AG10803 (cell line): ENCODE measurements at places on chromosomes 12 and 14.
A peak's percentile ranks its signal among the peaks of the same experiment; 100 is the strongest.

GRCh38 chr12:128513331-128513730, 246.4 kb downstream of the TMEM132C start:
- DNase-seq = no peak

DNA sequence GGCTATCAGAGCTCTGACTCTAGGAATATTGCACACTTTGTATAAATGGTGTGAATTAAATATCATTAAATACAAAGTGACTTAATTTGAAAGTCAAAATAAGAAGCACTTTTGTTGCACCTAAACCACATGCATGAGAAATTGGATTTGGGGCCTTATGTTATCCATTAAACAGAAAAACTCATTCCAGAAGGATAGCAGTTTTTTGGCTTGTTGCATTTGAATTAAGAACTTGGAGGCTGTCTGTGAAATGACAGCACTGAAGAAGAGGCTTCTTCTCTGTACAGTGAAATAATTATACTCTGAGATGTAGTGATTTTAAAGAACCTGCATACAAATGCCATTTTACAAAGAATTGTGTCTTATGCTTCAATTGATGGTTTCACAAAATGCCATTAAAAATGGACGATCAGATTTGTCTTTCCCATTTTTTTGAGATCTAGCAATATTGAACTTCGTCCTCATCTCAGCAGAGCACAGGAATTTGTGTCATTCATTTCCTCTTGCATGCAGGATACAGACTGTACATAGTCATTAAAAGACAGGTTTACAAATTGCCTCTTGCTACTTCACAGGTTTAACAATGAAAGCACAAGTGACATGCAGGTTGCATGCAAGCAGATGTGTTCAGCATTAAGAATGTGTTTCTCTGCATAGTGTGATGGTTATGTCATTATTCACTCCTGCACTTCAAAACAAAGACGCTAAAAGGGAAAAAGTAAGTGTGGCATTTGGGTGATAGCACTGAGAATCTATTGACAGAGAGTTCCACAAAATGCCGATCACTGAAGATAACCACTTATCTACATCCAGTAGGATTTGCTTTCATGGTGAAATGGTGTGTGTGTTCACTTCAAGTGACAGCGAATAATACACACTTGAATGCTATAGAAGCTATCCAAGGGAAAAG, 35.9 kb upstream of the PYGL start:
- DNase-seq = no peak

DNA sequence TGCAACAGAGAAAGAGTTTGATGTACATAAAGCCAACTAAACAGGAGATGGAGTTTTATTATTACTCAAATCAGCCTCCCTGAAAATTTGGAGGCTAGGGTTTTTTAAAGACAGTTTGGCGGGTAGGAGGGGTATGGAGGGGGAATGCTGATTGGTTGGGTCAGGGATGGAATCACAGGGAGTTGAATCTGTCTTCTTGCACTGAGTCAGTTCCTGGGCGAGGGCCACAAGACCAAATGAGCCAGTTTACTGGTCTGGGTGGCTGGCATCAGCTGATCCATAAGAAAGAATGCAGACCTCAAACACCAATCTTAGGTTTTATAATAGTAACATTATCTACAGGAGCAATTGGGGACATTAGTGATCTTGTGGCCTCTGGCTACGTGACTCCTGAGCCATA, 64.9 kb downstream of the RIN3 start:
- peak; percentile 59 for DNase-seq

GRCh38 chr14:47657143-47657542, 18.3 kb downstream of the MDGA2 start:
- DNase-seq = no peak

GRCh38 chr12:93536766-93537488, 35.5 kb upstream of the SOCS2 start:
- peak; percentile 38 for DNase-seq

DNA sequence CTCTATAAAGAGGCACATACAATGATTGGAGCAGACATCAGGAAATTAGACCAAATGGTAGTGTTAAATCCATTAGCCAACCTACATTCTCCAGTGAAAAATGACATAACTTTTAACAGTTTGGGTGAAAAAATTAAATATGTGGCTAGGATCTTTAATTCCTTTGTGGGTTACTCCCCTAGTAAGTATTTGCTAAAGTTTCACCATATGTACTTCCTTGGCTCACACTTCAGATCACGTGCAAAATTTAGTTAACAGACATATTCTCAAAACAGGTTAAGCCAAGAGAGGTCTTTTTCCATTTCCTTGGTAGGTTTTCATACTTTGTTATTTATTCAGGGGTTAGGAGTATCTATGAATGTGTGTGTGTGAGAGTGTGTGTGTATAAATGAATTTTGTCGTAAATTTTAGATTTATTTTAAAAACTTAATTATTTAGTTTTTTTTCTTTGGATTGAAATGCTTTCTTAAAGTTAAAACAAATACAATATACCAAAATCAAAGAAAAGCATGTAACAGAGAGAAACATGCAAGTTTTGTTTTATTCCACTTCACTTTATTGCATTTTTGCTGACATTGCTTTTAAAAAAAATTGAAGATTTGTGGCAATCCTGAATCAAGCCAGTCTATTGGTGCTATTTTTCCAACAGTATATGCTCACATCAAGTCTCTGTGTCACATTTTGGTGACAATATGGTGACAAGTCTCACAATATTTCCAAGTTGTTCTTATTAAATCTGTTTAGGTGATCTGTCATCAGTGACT, 258.7 kb downstream of the FLRT2 start:
- DNase-seq = no peak

- DNase-seq = peak; percentile 39
Measured at GRCh38 chr12:82124711-82125380, 233.3 kb downstream of the CCDC59 start.

GRCh38 chr14:101467181-101467926, 93.9 kb upstream of the DIO3 start:
- DNase-seq = no peak

- no peak for DNase-seq
Measured at GRCh38 chr12:65825183-65825506, 862 bp downstream of the HMGA2 start.

GRCh38 chr14:88983755-88984154, 159.3 kb downstream of the TTC8 start:
- DNase-seq = peak; percentile 90

DNA sequence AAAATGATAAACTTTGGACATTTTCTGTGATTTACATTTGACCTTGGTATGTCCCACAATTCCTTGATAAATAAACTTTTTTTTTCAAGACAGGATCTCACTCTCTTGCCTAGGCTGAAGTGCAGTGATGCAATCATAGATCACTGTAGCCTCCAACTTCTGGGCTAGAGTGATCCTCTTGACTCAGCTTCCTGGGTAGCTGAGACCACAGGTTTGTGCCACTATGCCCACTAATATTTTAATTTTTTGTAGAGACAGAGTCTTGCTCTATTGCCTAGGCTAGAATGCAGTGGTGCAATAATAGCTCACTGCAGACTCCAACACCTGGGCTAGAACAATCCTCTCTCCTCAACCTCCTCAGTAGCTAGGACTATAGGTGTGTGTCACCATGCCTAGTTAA, 79.1 kb upstream of the PTGDR start:
- no peak for DNase-seq

DNA sequence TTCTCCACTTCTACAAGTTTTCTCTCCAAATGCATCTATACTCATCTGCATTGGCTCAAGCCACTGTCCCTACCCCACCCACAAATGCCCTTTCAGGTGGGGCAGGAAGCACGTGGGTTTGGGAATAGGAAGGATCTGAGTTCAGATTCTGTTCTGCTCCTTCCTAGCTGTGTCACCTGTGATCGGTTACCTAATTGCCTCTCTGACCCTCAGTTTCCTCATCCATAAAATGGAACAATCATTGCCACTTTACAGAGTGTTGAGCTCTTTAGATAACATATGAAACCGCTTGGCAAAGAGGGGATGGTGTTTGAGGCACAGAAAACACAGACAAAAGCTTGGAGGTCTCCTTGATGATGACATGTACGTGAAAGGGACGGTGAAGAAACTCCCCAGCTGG, 34.5 kb downstream of the FOXN3 start:
- DNase-seq = no peak

- no peak for DNase-seq
Measured at GRCh38 chr12:114686426-114686772, 2.4 kb upstream of the TBX3 start.

- DNase-seq = no peak
Measured at GRCh38 chr14:92942576-92942975, 19.6 kb downstream of the CHGA start.

GRCh38 chr12:113043240-113043639, 13.3 kb upstream of the DTX1 start:
- DNase-seq = no peak

DNA sequence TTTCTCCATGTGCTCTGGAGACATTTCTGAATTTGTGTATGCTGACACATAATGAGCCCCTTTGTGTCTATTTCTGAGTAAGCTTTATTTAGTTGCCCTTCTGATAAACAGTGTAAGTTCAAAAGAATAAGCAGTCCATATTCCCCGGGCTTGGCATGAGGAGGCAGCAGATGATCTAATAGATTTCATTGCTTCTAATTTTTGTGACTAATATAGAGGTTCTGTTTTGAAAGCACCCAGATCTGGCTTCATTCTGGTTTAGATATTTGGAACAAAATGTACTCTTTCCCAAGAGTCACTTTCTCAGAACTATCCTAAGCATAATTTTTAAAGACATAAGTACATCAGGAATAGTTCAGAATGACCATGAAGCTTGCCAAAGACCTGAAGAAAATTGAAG, 290.9 kb downstream of the BTG1 start:
- DNase-seq = peak; percentile 36

GRCh38 chr14:104895786-104896661, 28.7 kb upstream of the PLD4 start:
- no peak for DNase-seq

DNA sequence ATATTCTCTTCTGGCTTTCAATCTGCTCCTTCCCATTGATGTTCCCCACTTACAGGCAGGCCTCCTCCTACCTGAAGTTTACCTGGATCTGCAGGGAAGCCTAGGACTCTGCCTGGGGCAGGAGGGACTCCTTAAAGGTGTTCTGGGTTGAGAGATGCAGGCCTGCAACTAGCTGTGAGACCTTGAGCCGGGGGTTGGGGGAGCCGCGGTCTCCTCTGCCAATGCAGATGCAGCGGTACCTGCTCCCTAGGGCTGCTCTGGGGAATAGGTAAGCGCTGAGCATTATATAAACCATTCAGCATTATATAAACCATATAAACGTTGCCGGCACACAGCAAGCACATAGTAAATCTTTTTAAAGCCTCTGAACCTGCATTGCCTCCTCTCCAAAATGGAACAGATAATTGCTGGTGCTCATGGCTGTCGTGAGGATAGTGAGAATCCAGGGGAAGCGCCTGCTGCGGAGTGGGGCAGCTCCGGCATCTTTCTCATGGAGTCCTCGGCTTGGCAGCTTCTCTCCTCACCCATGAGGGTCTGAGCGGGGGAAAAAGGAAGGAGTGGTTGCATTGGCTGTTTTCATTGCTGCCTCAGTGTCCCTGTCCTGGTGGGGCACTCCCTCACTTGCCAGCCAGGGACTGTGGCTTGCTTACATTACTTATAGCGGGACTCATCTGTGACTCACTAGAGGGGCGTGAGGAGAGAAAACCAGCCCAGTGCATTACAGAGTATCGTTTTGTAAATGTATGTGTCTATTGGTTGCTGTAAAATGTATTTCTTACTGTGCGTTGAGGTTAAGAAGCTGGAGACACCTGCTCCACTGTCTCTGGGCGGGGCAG, 12.5 kb upstream of the KRT80 start:
- DNase-seq = no peak

- peak; percentile 48 for DNase-seq
Measured at GRCh38 chr12:81296556-81297305, 218.9 kb downstream of the ACSS3 start.

DNA sequence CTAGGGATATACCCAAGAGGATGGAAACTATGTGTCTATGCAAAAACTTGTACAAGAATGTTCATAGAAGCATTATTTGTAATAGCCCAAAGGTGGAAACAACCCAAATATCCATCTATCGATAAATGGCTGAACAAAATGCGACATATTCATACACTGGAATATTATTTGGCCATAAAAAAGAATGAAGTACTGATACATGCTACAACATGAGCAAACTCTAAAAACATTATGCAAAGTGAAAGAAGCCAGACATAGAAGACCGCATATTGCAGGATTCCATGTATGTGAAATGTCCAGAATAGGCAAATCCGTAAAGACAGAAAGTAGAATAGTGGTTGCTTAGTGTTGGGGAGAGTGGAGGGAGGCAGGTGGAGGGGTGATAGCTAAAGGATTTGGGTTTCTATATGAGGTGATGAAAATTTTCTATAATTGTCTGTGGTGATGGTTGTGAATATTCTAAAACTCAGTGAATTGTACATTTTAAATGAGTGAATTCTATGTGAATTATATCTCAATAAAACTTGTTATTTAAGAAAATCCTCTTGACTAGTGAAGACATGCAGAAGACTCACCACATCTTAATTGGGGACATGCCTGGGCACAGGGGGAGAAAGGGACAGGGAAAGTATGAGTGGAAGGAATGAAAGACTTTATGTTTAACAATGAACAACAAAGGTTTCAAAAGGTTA, 29.8 kb upstream of the SELPLG start:
- no peak for DNase-seq

DNA sequence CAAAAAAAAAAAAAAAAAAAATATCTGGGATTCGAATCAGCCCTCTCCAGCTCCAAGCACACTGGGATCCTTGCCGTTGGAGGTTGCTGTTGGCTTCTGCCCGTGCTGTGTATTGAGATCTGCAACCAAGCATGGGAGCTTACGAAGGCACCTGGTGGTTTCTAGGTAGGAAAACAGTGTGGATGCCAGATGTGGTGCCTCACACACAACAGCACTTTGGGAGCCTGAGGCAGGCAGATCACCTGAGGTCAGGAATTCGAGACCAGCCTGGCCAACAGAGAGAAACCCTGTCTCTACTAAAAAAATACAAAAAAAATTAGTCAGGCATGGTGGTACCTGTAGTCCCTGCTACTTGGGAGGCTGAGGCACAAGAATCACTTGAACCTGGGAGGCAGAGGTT, 47.4 kb downstream of the ATF7 start:
- DNase-seq = no peak

DNA sequence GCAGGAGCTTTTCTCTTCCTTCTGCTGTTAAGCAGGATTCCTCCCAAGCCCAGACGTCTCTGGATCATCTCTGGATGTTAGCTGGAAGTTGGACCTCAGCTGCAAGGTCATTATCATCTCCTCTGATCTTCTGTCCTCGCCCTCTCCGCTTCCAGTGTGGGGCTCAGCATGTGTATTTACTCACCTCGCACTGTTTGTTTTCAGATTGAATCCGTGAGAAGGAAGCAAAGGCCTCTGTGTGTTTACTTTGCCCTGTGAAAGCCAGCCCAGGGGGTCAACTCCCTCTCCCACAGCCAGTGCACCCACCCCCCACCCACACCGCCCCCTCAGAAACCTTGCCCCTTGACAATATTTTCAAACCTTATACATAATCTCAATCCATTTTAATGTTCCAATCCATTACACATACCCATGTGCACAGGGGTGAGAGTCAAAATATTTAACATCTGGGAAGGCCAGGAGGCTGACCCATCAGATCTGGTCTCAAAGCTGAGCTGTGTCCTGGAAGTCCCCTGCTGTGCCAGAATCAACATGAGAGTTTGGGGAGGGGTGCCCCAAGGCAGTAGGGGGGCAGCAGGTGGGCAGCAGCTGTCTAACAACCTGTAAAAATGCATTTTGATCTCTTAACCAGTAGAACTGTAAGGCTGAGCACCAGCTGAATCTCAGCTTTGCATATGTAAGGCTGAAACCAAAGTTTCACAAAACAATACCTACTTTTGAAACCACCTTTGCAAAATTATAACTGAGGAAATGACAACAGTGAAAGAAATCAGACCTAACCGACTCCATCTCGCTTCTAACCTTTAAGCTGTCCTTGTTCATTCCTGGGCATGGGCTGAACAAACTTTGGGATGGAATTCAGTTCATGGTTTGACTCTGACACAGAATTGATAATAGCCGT, 157.9 kb downstream of the ZNF664 start:
- DNase-seq = no peak
